ENCODE measurements at places on chromosomes 11 and 22.

DNA sequence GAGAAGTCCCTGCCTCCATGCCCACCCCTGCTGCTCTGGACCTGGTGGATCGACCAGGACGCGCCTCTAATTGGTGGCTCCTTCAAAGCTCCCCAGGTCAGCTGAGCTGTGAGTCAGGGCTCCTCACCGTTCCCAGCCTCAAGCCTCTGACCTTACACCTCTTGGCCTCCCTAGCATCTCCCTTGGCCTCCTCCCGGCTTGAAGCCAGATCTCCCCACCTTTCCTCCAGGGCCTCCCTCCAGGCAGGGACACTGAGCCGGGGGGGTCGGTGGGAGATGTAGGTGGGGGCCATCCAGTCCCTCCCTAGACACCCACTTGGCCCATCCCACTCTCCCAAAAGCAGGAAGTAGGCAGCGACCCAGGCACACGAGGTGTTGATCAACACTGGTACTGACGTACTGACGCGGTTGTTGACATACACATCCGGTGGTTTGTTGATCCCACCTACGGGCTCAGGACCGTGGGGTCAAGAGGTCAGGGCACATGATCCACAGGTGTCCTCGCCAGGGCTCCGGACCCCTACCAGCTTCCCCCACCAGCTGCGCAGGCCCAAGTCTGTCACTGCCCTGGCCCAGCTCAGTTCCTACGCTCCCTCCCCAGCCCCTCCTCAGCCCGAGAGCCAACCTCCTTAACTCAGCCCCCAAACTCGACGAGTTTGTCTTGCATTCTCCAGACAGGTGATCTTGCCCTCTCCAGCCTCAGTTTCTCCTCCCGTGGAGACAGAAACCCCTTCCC, 802 bp downstream of the ATG2A start:
- DNase-seq: peak; percentile 14

GRCh38 chr11:75289919-75290318, 49.3 kb downstream of the TPBGL start:
- no peak for DNase-seq

DNA sequence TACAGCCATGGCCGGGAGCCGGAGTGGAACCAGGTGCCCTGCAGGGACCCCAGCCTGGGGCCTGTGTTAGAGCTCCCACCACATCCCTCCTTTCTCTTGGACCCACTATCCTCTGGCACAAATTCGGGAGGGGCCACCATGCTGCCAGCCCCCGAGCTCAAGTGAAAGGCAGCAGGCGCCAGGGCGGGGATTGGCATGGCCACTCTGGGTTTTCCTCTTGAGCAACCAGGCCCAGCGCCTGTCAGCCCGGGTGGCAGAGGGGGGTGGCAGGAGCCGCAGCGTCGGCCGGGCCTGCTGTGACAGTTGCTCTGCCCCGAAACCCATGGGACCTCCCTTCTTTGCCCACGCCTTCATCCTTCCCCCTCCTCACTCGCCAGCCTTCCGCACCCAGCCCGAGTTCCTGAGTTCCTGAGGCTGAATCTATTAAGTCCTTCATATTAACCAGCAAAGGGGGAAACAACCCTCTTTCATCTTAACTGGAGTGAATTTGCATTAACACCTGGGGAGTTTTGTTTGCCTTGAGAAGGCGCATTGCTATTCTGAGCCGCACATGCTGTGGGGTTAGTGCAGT, 16.8 kb upstream of the CABP7 start:
- DNase-seq: no peak

DNA sequence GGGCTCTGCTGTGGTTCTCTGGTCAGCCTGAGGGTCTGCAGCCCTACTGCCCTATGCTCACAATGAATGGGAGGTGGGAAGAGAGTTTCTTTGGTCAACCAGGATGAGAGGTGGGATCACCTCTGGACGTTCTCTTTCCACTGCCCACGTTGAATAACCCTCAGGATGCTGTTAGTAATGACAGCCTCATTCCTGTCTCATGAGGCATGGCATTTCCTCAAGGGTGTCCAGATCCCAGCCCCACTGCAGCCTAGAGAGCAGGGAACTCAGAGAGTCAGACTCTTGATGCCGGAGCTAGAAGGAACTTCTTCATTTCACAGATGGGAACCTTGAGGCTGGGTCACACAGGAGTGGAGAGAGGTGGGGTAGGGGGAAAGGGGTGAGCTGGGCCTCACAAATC, 196.0 kb downstream of the CEP164 start:
- DNase-seq: no peak

- DNase-seq: no peak
Observed at GRCh38 chr11:86134580-86135318, 65.9 kb upstream of the PICALM start.

GRCh38 chr11:92882828-92883611, 86.4 kb upstream of the MTNR1B start:
- DNase-seq: no peak

GRCh38 chr11:129312730-129313503, 62.7 kb upstream of the BARX2 start:
- DNase-seq: no peak

DNA sequence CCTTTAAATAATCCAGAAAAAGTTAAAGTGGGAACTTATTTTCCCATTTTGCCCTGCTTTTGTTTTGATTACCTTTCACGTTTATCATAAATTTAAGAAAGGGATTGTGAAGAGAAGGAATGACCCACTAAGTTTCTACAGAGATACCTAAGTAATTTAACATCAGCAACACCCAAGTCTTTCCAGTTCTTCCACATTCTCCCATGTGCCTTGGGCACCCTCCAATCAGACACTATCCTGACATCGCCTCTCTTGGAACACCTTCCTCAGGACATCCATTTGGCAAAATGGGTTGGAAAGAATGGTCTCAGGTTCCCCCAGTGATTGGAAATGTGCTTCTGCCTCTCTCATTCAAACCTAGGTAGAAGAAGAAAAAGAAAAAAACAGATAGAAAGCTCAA, 6.3 kb downstream of the BBOX1 start:
- DNase-seq: no peak

DNA sequence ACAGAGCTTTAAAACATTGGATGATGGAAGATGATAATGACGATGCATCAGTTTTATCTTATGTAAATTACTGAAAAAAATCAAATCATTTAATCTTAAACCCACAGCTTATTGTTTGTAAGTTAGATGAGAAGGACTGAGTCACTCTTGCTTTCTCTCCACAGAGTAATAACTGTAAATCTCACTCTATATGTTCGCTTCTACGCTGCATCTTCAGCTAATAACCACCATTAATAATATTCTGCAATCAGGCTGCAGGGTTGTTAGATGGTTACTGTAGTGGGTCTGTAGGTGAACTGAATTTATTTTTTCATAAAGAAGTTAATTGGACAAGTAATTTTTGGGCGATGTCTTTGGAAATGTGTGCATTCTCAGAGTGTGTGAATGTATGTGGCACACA, 260.0 kb downstream of the FAT3 start:
- no peak for DNase-seq

DNA sequence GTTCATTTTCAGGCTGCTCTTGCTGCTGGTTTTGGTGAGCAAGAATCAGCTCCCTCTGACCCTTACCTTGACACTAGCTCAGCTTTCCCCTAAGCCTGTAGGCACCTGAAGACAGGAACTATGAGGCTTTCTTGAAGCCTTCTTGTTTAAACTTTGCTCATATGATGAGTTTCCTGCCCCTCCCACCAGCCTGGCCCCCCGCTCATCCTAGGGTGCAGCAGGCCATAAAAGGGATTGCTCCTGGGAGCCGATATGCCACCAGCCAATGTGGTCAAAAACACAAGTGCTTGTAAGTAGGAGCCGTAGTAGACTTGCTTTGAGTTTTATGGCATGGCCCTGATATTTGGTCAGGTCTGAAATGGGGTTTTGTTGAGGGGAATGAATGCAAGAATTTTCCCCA, 164.7 kb downstream of the DSCAML1 start:
- DNase-seq: no peak

- DNase-seq: no peak
Observed at GRCh38 chr11:8808226-8808585, 102.8 kb upstream of the AKIP1 start.

DNA sequence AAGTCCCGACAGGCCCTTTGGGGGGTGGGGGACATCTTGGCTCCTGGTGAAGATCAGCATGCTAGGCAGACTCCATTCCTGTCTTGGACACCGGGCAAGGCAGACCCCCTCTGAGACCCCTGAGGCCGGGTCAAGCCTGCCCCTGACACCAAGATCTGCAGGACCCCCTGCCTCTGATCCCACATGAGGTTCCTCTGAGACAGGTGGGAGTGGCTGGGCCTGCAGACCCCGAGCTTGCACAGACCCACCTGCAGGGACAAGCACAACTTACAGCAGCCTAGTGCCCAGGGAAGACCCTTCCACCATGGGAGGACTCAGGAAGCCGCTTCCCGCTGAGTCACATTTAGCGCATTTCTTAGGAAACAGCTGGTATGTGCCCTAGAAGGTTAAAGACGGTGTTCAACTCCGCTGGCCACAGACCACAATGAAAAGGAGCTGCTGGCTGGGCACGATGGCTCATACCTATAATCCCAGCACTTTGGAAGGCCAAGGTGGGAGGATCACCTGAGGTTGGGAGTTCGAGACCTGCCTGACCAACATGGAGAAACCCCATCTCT, 15.5 kb downstream of the ARVCF start:
- no peak for DNase-seq

- no peak for DNase-seq
Observed at GRCh38 chr11:69272831-69273485, 21.0 kb upstream of the MYEOV start.

GRCh38 chr11:83723999-83724398, 437.8 kb upstream of the CCDC90B start:
- no peak for DNase-seq

DNA sequence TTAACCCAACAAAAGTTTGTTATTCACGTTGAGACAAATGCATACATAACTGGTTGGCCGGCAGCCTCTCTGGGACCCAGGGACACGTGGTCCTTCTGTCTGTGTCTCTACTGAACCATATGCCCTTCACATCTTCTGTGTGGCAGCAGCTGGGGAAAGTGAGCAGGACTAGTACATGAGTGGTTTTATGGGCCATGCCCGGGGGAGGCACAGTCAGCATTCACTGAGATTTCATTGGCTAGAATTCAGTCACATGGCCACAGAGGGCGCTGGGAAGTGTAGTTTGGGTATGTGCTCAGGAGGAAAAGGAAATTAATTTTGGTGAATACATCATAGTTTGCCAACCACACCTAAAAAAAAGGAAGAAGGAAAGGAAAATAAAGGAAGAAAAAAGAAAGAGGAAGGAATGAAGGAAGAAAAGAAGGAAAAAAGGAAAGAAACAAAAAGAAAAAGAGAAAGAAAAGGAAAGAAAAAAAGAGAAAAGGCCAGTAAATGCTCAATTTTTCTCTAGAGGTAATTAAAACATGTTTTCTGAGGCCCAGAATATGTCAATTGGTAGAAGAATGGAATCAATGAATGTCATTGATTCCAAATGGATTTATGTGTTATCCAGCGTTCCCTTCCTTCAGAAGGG, 55.9 kb upstream of the KIRREL3 start:
- DNase-seq: no peak

GRCh38 chr11:71067753-71068152, 184.6 kb downstream of the SHANK2 start:
- no peak for DNase-seq

DNA sequence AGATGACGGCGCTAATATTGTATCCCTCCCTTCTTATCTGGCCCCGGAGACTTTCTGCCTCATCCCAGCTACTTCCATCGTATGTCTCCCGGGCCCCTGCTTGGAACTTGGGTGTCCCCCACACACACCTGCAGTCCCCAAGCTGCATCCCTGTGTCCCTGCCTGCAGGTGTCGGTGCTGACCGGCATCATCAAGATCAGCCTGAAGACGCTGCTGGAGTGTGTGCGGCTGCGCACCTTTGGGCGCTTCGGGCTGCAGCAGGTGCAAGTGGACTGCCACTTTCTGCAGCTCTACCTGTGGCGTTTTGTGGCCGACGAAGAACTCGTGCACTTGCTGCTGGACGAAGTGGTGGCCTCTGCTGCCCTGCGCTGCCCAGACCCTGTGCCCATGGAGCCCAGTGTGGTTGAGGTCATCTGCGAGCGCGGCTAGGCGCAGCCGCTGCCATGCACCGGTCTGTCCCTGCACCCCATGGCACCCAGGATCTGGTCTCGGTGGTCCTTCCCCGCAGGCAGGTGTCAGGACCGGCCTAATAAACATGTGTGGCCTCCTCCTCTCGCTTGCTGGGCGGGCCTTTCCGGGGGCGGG, 421 bp upstream of the TM7SF2 start:
- no peak for DNase-seq

GRCh38 chr11:11636671-11637070, 14.9 kb upstream of the GALNT18 start:
- no peak for DNase-seq

GRCh38 chr22:24156913-24157821, 24.1 kb upstream of the SUSD2 start:
- DNase-seq: peak; percentile 77
